ENCODE measurements at places on chromosomes 1 and 21.

- DNase-seq, result peak; percentile 55
Measured at GRCh38 chr1:15994590-15995351, 9.3 kb upstream of the SRARP start.

GRCh38 chr1:179082333-179082998 is 596 bp downstream of the TOR3A start:
- DNase-seq, result peak; percentile 56

GRCh38 chr1:162580308-162580707 is 18.8 kb downstream of the UAP1 start:
- no peak for DNase-seq

- DNase-seq, result no peak
Measured at GRCh38 chr1:25253911-25254310, 6.7 kb upstream of the RSRP1 start.

- no peak for DNase-seq
Measured at GRCh38 chr21:36263797-36264196, 56.2 kb upstream of the MORC3 start.

DNA sequence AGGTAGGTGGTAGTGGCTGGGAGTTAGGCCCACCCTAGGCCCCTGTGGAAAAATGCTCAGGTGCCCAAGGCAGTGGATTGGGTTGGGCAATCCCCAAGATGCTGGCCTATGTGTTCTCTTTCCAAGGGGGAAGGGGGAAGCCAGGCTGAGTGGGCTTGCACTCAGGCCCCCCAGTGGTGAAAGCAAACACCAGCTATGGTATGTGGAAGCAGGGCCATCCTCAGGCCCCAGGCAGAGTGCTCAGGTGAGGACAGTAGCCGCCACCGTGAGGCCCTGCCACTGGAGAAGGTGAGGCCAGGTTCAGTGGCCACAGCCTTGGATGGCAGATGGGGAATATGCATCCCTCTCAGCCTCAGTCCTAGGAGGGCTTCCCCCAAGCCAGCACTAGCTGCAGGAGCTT is 11.8 kb downstream of the LY9 start:
- DNase-seq, result no peak

GRCh38 chr1:157646144-157646543 is 48.3 kb upstream of the FCRL4 start:
- no peak for DNase-seq

GRCh38 chr1:31216016-31216415 is 23.7 kb downstream of the NKAIN1 start:
- no peak for DNase-seq

GRCh38 chr1:12439073-12439472 is 178.9 kb downstream of the DHRS3 start:
- no peak for DNase-seq

DNA sequence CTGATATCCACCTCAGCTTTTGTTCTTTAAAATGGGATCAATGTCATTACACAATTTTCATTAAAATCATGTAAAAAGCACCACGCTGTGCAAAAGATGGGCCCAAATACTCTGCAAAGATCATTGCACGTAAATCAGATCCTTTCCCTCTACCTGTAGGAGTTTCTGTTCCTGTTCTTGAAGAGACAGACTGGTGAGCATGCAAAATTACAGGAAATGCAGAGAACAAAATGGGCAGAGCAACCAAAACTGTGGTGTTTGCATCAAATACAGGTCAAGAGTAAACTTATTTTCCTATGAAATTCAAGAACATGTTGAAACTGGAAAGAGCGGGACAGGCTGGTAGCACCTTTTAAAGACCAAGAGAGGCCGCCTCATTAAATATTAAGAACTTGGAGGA is 294.9 kb upstream of the ADGRL2 start:
- DNase-seq, result no peak

GRCh38 chr1:174963529-174964125 is 36.1 kb upstream of the CACYBP start:
- no peak for DNase-seq

DNA sequence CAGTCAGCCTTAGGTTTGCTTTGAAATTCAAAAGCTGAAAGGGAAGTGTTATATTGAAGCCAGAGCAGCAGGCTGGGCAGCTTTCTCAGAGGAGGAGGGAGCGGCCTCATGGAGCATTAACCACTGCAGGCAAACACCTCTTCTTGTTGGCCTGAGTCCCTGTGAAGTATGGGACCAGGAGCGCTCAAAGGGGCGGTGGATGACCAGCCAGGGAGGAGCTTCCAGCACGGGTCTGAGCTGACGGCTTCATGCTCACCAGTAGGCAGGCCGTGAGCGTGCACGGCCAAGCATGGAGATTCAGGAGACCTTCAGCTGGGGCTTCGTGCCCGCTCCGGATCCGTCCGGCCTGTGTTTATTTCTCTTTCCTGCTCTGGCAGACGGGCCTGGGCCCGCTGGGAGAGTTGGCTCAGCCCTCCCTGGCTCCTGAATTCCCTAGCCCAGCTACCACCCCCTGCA is 245.2 kb downstream of the TRABD2B start:
- peak; percentile 47 for DNase-seq

DNA sequence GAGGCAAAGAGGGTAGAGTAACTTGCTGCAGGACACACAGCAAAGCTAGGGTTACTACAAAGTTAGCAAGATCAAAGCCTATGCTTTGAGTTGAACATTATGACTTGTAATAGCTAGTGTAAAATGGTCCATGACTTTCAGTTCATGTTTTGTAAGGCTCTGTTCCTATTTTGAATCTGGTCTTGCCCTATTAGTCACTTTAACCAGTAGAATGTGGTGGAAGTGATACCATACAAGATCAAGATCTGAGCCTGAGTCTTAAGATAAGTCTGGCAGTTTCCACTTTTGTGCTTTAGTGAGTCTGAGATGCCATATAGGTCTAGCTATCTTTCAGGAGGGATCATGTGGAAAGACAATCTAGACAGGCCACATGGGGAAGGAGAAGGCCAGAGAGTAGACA is 282.1 kb upstream of the BRINP3 start:
- DNase-seq, result no peak

DNA sequence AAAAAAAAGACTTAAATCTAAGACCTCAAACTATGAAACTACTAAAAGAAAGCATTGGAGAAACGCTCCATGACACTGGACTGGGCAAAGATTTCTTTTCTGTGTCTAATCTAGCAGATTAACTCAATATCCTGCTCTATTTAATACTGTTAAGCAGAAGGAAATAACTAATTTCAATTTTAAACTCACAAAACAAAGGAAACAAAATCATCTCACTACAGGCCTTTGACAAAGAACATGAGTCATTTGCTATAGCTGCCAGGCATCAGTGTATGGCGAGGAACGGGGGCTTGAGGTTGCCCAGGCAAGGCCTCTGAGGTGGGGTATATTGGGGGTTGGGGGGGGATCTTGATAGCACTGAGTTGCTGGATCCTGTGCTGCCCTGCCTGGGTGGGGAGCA is 20.9 kb downstream of the SZT2 start:
- no peak for DNase-seq

DNA sequence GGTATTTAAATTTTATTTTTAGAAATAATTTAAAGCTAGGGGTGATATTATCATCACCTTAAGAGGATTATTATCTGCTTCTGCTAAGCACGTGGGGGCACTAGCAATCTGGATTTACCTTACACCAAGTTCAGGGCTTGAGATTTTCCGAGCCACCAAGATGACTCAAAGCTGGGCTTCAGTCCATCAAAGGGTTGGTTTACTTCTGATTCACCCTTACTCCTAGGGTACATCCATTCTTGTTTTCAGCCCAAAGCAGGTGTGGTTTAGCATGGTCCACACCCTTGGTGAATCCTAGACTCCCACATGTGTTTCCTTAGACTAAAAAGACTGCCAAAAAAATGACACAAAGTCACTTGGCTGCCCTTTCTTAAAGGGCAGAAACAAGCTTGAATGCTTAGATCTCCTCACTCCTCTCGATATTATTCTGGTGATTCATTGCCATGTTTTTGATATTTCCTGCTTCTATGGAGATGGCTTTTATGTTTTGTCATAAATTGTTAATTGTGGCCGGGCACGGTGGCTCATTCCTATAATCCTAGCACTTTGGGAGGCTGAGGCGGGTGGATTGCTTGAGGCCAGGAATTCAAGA is 9.8 kb upstream of the PRSS38 start:
- DNase-seq, result no peak

DNA sequence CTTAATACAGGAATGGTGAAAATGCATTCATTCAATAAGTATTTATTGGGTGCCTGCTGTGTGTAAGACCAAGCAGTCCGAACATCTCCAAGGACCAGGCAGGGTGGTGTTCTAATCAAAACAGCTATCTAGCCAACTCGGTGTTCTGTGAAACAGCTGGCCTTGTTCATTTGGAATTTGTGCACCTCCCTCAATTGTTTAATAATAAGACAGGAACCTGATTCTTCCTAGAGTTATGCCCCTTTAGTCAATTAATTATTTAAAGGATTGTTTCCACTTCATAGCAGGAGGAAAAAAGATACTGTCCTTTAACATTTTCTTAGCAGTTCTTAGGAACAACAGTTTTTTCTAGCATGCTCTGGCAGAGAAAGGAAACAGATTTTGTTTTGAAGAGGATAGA is 30.4 kb downstream of the S100A10 start:
- DNase-seq, result no peak

DNA sequence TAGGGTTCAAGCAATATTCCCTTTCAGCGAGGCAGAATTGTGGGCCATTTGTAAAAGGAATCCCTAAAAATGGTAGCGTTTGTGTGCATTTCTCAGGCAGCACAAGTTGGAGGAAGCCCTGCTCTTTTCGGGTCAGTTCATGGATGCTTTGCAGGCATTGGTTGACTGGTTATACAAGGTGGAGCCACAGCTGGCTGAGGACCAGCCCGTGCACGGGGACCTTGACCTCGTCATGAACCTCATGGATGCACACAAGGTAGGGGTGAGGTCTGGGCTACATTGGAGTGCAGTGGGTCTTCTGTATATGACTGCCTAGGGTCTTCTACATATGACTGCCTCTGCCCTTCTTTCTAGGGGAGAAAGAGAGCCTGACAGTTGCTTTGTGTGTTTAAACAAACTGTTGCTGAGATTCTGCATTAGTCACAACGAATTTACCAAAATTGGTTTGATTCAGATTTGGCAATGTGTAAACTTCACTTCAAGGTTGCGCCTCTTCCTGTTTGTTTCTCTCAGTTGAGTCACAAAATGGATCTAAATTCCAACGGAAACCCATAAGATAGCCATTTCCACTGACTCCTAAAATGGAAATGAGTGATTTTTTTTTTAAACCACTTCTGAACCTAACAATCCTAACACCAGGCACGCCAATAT is 40.4 kb upstream of the BMP8A start:
- no peak for DNase-seq

GRCh38 chr1:93670141-93670540 is 11.5 kb downstream of the BCAR3 start:
- DNase-seq, result no peak

Measured in nephron progenitor cell (in vitro differentiated cells).